Activated CD4-positive, alpha-beta T cell treated with anti-CD3 and anti-CD28 coated beads, Interleukin-2, amount 10 ng/mL, durations not matched to agents 7 days and 5 days (primary cell): ENCODE measurements at places on chromosomes 2 and 18. TPM values are rescaled to one million over a fixed set of nuclear protein-coding genes. Genes with fewer than 3 reads are reported as not detected.

Gene ALLC
- total RNA-seq = not detected

DNA sequence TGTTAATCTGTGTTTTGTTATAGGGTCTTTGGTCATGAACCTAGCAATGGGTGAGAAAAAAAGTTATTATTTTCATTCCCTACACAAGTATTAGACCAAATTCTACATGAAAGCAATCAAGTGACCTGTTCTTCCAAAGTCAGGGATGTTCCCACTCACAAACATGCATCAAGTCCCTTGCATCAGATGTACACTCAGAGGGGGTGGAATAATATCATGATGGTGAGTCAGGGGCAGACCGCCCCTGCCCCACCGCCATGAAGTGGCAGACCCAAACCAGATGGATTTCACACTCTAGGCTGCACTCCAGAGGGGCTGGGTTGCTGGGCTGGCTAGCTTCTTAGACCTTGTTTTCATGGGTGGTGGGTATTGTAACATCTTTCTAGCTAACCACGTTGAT lies 91.4 kb downstream of the ACAA2 start:
- DNase-seq = no peak

GRCh38 chr2:176960061-176960460 lies 252.5 kb upstream of the HNRNPA3 start:
- no peak for DNase-seq

DNA sequence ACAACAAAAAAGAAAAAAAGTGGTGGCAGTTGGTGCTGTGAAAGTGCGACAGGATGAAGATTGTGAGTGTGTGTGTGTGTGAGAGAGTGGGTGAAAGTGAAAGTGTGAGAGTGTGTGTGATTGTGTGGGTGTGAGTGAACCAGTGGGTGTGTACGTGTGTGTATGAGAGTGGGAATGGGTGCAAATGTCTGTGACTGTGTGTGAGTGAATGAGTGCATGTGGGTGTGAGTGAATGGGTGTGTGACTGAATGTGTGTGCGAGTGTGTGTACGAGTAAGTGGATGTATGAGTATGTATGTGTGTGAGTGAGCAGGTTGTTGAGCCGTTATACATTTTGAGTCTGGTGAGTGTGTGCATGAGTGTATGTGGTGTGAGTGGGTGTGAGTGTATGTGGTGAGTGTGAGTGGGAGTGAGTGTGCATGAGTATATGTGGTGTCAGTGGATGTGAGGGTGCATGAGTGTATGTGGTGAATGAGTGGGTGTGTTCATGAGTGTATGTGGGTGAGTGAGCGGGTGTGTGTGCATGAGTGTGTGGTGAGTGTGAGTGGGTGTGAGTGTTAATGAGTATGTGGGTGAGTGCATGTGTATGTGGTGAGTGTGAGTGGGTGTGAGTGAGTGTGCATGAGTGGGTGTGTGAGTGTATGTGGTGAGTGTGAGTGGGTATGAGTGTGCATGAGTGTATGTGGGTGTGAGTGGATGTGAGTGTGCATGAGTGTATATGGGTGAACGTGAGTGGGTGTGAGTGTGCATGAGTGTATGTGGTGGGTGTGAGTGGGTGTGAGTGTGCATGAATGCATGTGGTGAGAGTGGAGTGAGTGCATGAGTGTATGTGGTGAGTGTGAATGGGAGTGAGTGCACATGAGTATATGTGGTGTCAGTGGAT lies 69.3 kb upstream of the HPCAL1 start:
- DNase-seq = no peak

- DNase-seq = no peak
Measured at GRCh38 chr2:240946046-240946445, 39.9 kb downstream of the CROCC2 start.

Gene MALL
- 0.19 TPM for total RNA-seq

Gene SRD5A2
- not detected for total RNA-seq

- DNase-seq = no peak
Measured at GRCh38 chr2:201831469-201831868, 25.1 kb downstream of the CDK15 start.

Gene GPR35
- 4.1 TPM for total RNA-seq

Gene CAPN14
- 0.10 TPM for total RNA-seq

Gene MC2R
- not detected for total RNA-seq

DNA sequence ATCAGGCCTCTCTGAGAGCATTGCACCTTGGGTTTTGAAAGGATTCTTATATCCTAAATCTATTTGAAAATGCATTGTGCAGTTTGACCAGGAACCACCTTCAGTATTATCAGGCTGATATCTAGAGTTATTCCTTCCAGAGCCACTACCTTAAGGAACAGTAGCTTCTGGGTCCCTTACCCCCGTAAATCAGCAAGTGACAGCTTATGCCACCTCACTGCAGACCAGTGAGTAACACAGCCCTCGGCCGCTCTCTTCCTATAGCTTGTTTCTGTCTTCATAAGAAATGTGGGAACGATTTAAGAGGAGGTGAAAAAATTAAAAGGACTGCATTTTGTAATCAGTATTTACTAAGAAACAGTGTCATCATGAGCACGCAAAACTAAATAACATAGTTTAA lies 584.2 kb downstream of the GALR1 start:
- DNase-seq = no peak

DNA sequence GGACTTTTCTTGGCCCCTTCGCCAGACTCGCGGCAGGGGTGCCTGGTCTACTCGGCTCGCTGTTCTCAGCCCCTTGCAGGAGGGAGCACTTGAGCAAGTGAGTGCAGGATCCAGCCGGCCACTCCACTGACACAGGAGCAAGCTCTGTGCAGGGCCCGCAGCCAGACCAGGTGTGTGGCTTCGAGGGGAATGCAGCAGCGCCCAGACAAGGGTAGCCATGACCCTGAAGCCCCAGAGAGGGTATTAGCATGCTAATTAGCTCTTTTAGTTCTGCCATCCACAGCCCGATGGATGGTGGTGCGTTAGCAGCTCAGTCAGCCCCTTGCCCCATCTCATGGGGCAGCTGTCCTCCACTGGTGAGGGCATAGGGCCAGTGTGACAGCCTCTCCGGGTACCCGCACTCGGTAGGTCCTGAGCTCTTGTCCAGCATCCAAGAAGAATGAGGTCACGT lies 103.2 kb upstream of the HS6ST1 start:
- no peak for DNase-seq

- no peak for DNase-seq
Measured at GRCh38 chr2:169599568-169599967, 15.4 kb downstream of the PPIG start.

Gene PIAS2
- 33.3 TPM for total RNA-seq

DNA sequence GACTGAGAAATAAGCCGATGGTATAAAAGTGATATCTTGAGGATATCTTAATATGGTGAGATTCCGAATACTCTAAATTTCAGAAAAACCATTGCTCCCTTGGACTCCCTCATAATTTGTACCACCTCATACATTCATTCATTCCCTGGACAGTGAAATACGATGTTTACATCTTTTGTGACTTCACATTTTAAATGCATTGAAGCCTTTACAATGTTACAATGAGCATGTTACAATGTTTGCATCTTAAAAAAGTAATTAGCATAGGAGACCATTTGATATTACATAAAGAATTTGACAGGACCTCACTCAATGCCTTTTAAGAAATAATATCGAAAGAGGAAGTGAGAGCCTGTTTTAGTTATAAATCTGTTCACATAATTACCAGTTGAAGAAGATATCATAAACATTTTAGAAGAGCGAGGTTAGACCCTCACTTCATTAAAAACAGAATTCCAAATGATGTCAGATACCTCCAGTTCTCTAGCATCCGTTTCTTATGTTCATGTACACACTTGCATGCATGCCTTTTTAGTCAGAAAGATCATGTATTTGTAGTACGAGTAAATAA lies 372.0 kb downstream of the ARHGAP15 start:
- DNase-seq = no peak

DNA sequence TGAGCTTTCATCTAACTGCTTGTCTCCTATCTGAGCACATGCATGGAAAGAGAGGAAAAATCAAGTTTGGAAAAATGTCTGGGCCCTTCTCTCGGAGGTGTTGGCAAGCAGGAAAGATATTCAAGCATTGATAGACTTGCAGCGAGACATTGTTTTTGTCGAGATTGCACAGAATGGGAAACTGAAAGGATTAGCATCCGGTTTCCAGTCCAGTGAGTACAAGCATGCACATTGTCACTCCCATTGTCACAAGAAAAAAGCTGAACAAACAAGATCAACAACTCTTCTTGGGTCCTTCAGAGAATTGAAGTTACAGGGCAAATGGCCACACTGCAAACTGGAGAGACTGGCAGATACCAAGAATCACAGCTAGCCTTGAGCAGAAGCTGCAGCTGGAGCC lies 19.6 kb upstream of the MC5R start:
- no peak for DNase-seq

DNA sequence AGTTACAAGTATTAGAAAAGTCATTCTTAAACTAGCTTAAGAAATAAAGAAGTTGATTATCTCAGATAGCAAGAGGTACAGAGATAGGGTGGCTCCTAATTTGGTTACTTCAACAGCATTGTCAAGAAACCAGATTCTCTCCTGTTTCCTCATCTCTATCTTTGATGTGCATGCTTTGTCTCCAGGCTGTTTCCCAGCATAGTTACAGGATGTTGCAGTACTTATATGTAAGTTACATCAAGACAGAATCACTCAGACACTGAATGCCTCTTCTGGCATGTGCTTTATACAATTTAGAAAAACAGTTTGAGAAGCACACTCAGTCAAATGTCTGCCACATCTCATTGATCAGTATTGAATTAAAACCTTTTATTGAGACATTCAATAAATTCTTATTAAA lies 189.5 kb upstream of the UBE2E3 start:
- no peak for DNase-seq

DNA sequence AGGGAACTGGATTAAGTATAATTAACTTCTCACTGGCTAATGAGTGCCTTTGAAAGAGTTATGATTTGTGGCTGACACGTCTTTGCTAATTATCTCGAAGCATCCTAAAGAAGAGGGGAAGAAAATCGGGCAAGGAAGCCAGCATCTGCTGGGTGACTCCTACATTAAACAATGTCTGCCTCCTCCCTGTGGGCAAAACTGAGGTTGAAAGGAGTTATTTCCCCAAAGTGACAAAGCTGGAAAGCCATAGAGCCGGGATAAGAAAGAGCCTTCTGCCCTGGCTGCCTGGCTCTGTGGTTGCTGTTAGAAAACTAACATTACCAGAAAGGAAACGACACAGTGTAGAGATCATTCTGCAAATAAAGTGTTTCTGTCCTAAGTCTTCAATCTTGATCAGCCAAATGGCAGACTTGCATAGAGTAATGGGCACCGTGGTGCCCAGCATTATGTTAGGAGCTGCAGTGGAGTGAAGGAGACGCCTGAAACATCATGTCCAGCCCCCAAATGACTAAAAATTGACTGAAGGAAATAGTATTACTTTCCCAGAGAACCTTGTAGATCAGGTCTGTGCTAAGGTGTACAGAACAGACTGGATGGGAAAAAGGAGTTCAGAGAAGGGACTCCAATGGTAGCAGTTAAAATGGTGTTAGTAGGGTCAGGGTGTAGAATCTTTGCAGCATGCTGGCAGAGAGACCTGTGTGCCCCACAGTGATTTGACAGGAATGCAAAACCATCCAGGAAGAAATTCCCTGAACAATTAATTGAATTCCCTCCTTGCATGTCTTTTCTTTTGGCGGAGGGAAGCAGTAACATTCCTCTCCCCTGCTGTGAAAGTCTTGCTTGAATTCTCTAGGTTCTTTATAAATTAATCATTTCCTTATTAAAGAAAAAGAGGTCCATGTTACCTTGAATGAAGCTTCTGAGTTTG lies 44.4 kb downstream of the ALPK2 start:
- DNase-seq = no peak

Gene AFF3
- total RNA-seq = 13.0 TPM

DNA sequence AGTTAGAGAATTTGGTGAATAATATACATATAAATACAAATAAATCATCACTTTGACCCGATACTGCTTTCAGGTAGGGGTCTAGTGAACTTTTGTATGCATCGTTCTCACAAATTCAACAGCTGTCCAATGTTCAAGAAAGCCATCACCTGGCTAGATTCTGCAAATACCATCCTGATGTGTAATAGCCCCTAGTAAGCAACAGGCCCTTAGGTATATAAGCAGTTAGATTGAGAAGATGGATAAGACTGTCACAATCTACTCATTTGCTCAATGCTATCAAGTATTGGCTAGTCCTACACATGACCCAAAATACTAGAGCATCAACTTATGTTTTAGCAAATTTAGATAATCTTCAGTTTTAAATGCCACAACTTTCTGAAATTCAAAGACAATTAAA lies 20.7 kb upstream of the DSG1 start:
- DNase-seq = no peak

- no peak for DNase-seq
Measured at GRCh38 chr2:226898121-226898520, 62.3 kb downstream of the RHBDD1 start.

DNA sequence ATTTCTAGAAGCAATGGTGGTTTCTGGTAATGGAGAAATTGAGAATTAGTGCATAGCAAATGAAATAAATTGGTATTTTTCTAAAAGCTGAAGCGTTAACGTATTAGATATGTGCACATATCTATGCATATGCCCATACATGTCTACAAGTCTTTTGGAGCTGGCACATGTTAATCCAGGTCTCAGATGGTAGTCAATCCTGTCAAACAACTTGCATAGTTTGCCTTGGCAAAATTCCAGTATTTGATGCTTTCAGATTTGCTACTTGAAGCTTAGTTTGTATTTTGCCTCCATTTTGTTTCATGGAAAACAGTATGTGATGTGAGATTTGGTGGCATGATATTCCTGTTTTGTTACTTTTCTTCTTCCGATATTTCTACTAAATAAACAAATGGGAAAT lies 304.6 kb downstream of the PARD3B start:
- DNase-seq = no peak

- DNase-seq = no peak
Measured at GRCh38 chr2:83703598-83703997, 755.5 kb downstream of the SUCLG1 start.

Gene FBXO15
- 0.89 TPM for total RNA-seq

DNA sequence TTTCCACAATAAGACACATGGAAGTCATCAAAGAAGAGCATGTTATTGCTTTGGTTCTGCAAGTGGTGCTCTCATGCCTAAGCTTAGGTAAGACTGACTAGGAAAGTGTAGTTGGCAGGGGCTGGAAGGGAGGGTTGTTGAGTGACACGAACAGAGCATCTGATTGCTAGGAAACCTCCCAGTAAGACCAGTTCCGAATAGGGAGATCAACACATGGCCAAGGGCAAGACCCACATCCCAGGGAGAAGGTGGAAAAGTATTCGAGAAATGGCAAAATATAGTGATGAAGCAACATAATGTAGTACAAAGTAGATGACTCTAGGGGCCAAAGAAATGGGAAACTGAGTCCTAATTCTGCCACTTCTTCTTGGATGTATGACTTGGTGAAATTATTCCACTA lies 33.8 kb upstream of the FMNL2 start:
- DNase-seq = no peak

GRCh38 chr2:67394734-67395133 lies 2.4 kb upstream of the ETAA1 start:
- no peak for DNase-seq

GRCh38 chr2:200365209-200365608 lies 58.7 kb downstream of the SPATS2L start:
- no peak for DNase-seq

DNA sequence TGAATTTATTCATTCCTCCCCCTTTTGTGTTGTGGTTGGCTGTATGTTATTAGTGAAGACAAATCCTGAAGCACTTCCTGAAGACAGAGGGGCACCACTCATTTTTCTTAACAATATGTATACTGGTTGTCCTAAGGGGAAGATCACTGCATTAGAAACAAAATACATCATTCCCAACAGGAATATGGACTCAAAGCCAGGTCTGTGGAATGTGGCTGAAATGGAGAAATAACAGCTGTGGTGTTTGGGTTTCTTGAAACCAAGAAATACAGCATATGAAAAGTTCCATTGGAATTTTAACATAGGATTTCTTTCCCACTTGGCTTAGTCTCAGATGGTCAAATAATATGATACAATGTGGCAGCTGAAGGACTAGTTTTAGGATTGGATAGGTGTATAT lies 267.6 kb downstream of the KCNE4 start:
- no peak for DNase-seq

Gene ANKAR
- total RNA-seq = 4.0 TPM
